CD4-positive, CD25-positive, alpha-beta regulatory T cell (primary cell): ENCODE measurements at places on chromosomes 2 and 18.

- no peak for DNase-seq
Observed at GRCh38 chr18:13811993-13812392, 12.0 kb upstream of the MC5R start.

DNA sequence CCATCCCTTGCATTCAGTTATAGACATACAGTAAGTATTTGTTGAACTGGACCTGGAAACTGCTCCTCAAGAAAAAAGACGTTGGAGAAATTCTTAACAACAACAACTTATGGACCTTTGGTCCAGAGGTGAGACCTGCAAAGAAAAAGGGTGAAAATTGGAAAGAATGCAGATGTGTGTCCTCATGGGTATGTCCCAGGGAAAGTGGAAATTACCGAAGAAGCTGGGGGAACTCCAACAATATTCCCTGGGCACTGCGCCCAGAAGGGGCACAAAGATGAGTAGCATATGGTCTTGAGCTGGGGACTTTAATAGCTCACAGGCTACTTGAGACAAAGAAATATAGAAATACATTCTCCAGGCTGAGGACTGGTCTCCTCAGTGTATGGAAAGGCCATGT, 35.5 kb upstream of the YWHAQ start:
- DNase-seq = no peak

DNA sequence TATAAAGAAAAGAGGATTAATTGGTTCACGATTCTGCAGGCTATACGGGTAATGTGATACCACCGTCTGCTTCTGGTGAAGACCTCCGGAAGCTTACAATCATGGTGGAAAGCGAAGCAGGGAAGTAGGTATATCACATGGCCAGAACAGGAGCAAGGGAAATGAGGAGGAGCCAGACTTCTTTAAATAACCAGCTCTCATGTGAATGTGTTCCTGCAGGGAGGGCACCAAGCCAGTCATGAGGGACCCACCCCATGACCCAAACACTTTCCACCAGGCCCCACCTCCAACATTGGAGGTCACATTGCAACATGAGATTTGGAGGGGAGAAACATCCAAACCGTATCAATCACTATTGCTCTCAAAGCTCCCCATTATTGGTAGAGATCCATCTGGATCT, 61.8 kb downstream of the EFEMP1 start:
- DNase-seq = no peak

GRCh38 chr2:88933980-88934379, 242.5 kb downstream of the RPIA start:
- no peak for DNase-seq

DNA sequence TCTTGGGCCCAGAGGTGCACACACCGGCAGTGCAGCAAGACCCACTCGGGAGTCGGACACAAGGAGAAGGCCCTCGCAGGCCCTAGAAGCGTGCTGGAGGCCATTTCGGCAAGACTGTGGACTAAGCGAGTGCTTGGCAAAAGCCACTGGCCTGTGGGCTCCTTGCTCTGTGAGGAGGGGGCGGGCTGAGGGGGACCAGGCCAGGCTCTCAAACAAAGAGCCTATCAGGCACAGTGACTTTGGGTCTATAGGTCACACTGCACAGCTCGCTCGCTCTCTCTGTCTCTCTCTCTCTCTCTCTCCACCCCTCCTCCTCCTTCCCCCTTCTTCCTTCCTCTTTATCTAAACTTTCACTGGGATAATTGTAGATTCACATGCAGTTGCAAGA, 23.6 kb upstream of the ZCCHC2 start:
- DNase-seq = no peak

GRCh38 chr2:170084820-170085491, 93.0 kb upstream of the MYO3B start:
- DNase-seq = no peak

GRCh38 chr2:177053038-177053437, 159.6 kb upstream of the HNRNPA3 start:
- no peak for DNase-seq

DNA sequence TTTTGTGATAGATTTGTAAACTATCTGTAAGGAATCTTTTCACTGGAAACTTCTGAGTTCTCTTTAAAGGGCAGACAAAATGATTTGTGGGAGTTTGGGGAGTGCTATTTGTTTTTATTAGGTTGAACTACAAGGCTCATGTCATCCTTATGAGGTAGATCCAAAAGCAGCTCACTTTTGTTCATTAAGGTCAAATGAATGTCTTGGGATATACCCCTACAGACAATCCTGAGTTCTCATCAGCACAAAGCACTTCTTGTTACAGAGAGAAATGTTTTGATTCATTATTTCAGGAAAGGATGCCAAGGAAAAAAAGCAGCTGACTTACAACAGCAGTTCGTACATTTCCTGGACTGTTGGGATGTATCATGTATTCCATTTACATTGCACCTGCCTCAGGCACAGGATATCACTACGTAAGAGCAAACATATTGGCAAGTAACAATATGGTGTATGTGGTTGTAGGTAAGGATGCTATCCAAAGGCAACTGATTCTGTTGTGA, 68.9 kb downstream of the DCC start:
- no peak for DNase-seq

DNA sequence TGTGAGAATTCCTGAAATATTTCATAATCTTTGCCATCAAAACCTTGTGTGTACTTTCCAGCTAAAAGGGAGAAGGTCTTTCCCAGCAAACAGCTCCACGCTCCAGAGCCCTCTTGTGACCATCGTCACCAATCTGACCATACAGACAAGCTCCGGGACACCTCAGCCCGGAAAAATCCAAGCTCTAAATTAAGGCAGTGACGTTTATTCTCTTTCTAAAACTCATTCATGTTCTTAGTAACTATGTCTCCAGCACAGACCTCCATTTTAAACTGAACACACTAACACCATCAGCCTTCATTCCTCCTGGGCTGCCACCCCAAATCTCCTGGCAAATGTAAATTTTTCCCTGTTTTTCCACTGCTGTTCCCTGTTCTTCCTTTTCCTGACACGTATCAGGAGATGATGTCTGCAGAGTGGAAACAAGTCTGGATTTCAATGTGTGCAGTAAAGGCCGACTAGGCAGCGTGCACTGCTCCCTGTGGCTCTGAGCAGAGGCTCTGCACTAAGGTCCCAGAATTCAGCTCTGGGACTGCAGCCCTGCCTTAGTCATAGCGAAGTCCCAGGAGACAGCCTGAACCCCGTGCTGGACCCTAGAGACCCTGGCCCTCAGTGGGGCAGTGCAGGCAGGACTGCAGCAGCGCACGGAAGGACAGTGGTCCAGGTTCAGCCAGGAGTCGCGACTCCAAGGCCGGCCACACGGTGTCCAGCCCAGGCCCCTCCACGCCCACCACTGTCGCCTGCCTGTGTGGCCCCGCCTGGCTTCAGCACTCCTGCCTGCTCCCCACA, 452.5 kb upstream of the SALL3 start:
- DNase-seq = no peak

DNA sequence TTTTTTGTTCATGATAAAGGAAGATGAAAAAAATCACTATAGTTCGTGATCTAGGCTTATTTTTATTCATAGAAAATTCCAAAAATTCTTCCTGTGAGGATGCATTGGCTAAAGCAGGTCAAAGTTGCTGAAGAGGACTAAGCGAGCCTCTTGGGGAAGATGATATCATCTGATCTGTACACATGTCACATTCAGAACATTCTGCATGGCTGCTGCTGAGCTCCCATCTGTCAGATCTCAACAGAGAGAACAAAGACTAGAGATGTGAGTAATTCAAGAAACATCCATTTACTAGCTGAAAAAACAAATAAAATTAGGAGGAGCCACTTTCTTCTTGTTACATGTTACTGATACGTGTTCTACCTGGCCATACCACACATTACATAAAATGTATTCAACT, 518.6 kb upstream of the FSIP2 start:
- no peak for DNase-seq

- DNase-seq = no peak
Observed at GRCh38 chr2:122516775-122517174, 761.3 kb downstream of the TSN start.

DNA sequence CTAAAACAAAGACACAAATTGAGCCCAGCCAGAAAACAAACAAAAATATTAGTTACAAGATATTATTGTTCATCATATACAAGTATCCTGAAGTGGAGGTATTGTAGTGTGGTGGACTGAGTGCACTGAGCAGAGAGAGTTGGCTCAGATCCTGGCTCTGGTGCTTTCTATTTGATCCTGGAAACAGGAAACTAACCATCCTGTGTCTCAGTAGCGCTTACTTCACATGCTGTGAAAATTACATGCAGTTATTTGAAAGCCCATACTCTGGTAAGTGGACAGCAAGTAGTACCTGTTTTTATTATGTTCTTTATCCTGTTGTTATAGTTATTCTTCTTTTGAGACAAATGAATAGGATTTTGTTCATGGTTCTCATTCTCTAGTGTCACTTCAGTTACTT, 84.3 kb upstream of the CRIM1 start:
- no peak for DNase-seq

DNA sequence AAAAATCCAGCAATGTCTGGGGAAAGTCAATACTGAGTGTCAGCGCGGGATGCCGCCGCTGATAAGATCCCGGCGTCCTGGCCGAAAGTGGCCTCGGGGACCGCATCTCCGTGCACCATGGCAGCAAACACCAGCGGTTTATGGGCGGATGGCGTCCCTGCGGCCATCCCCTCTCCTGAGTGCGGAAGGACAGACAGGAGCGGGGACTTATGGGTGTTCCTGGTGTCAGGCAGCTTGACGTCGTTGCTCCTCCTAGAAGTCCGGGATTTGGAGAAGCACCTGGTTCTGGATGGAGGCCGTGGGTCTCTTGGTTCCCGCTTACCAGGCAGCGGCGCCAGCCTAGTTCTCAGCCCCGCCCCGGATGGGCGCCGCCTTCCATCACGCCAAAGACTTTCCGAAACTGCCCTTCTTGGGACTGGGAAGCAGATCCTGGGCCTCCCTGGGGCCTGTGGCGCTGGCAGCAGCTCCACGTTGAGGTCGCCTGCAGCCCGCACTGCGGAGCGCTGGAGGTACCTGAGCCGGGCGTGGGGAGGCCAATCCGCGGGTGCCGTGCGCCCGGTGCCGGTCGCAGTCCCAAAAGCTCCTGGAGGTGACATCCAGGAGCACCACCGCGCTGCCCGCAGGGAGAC, 119.1 kb downstream of the CCDC74A start:
- no peak for DNase-seq

GRCh38 chr2:142603759-142604158, 273.7 kb upstream of the KYNU start:
- DNase-seq = no peak

DNA sequence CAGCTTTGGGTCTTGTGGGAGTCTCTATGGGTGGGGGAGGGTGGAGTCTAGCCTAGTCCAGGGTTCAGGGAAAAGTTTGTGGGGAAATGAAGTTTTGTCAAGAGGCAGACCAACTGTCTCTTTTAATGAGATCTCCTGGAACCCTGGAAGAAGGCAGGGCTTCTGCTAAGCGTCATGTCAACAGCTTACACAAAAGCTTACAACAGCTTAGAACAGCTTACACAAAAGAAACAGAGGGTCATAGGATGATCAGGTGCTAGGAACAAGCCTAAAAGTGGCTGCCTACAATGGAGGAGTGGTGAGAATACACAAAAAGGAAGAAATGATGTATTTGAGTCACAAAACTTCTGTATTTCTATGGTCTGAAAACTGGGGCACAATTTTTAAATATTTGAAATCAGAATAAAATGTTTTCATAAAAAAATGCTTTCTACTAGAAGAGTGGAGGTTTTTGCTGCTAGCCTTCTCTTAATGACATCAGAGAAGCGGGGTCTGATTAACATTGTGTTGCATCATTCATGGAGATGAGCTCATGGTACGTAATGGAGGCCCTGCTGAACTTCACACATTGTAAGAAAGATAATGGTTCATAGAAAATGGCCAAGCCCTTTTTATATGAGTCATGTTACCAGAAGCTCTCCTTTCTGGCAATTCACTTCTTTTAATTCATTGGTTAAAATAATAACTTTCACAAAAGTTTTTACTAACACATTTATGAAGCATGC, 351.0 kb downstream of the PIK3C3 start:
- DNase-seq = no peak

DNA sequence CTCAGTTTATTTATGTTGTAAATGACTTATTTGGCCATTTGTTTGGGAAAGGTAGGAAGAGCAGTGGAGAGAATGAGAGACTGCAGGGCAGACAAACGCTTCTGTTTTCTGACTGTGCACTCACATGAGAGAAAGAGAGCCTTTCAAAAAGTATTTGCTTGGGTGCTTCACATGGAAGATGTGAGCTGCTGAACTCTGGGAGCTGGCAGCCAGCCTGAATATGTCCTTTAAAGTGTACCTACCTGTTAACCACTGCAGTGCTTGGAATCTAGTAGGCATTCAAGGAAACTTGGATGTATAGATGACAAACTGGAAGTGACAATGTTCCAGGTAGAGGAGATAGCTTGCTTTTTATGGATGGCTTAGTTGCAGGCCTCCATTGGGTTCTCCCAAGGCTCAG, 68.8 kb downstream of the PTPRM start:
- DNase-seq = no peak

DNA sequence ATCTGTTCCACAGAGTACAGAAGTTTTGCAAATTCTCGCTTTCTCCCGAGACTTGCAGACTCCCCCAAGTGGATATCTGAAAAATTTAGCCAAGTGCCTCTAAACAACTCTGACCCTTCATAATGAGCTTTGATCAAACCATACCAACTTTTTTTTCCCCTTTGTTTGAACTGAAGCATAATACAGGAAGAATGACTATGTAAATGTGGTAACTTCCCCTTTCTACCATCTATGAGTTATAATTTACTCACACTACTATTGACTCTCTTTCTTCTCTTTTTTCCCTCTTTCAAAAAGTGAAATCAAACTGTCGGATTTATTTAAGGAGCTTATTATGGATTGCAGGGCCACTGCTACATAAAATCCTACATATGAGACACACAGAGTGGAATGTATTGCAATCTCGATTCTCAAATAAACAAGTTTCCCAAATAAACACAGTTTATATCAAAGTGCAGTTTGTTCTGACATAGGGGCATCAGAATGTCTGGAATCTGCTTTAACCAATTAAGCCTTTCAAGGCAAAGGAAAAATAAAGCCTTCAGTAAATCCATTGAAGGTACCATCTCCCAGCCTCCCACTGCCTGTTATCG, 1.4 kb upstream of the ZNF804A start:
- DNase-seq = no peak

GRCh38 chr18:48050176-48050575, 119.7 kb upstream of the SMAD2 start:
- DNase-seq = no peak

DNA sequence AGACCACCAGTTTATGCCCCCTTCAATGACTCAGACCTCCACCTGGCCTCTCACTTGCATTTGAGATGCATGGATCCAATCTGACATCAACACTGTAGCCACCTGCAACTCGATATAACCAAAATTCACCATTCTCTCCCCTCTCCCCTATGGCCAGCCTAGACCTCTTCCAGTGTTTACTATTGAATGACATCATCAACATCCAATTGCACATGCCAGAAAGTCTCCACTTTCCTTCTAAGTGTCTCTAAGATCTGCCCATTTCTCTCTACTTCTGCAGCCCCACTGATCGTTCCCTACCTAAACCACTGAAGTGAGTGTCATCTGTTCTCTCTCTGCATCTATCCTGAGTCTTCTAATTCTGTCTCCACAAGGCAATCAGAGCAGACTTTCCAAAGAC, 151.3 kb upstream of the APCDD1 start:
- DNase-seq = no peak

- no peak for DNase-seq
Observed at GRCh38 chr2:101559551-101559950, 84.6 kb upstream of the RFX8 start.
